ENCODE measurements at places on chromosomes 1 and 21. TPM values are rescaled to one million over a fixed set of nuclear protein-coding genes. Genes with fewer than 3 reads are reported as not detected.

DNA sequence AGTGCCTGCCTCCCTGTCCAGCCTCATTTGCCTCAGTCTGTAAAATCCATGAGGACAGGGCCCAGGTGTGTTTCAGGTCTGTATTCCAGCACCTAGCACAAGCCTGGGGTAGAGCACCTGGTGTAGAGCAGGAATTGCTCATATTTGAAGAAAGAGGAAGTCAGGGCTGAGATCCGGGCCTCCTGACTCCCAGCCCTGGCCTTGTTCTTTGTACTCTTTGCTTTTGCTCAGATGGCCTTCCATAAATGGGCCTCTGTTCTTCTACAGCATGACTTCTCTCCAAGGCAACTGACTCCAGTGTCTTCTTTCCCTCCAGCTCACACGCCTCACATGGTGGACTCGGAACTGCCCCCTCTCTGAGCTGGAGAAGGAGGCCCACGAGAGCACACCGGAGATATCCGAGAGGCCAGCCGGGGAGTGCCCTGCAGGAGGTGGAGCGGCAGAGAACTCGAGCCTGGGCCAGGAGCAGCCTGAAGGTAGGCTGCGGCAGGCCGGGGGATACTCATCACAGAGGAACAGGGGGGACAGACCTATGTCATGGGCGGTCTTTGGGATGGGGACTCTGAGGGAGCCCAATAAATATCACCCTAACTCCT, 19.7 kb downstream of the SLC5A9 start:
- no peak for DNase-seq

DNA sequence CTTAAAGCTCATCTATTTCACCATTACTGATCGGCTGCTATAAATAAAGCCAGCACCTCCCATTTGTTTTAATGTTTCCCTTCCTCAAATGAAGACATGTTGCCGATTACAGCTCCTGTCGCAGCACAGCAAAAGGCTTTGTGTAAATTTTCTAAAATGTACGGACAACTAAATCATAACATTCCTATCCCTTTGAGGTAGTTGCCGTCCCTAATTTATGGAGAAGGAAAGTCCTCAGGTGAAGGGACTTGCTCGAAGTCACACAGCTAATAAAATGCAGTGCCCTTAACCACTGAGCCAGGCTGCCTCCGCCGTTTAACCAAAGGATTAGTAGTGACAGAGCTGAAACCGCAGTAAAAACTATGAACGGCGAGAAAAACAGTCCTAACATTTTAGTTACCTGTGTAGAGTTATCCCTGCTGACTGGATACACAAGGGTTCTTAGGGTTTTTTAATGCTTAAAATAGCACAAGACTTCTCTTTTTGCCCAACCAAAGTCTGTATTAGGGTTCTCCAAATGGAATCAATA, 871 bp downstream of the PINK1 start:
- DNase-seq = no peak

GRCh38 chr1:59427155-59427554, 130.3 kb downstream of the FGGY start:
- no peak for DNase-seq

DNA sequence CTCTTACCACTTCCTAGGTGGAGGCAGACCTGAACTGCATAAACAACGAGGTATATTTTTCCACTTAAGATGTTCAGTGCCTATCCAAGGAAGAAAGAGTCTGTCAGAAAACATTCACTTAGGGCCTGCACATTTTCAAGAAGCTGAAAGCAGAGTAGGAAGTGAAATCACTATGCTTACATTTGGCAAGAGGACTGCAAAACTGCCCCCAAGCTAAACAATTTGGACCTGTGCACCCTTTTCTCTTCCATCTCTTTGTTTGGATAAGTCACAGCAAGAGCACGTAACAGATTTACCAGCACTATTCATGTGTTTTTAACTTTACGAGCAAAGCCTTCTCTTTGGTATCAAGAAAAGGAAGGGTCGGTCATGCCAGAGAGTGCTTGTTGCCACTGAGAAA, 13.2 kb upstream of the BEND5 start:
- no peak for DNase-seq

Gene PLCH2
- 1.8 TPM for polyA plus RNA-seq

Gene LYPD8
- not detected for polyA plus RNA-seq
